Forelimb muscle (tissue), 1 donor: ENCODE measurements at places on chromosomes 12 and 14. TPM values are rescaled to one million over a fixed set of nuclear protein-coding genes. Genes with fewer than 3 reads are reported as not detected.

- DNase-seq, result no peak
Observed at GRCh38 chr12:43893670-43894069, 57.8 kb downstream of the TMEM117 start.

DNA sequence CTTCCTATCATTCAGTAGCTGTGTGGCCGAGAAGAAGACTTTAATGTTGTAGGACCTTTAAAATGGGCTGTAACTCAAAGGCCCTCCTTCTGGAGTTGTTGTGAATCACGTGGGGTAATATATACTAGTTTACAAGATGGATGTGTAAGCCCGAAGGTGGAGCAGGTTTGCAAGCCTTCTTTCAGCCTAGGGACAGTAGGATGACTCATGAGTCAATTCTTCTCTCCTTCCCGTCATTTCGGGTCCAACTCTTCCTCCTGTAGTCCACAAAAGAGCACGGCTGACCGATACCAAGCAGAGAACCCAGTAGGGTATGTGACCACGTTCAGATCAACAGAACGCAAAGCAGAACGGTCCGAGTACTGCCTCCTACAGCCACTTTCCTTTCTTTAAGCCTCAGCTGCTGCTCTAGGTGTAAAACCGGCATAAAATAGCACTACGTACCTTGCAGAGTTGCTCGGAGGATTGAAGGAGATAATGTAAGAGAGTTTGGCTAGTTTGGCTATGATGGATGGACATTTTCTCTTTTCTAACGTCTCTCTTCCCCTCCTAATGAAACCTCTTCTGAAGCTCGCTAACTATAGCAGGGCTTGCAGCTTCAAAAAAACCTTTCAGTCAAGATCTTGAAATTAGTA lies 1.3 kb upstream of the RASSF3 start:
- DNase-seq, result no peak

Gene RERG
- polyA plus RNA-seq, result 4.7 TPM

Gene HOXC4
- 9.1 TPM for polyA plus RNA-seq

- no peak for DNase-seq
Observed at GRCh38 chr12:53810950-53811349, 59.2 kb upstream of the CISTR start.

- no peak for DNase-seq
Observed at GRCh38 chr14:90402016-90402415, 5.2 kb downstream of the CALM1 start.

Gene SYNDIG1L
- 0.05 TPM for polyA plus RNA-seq

DNA sequence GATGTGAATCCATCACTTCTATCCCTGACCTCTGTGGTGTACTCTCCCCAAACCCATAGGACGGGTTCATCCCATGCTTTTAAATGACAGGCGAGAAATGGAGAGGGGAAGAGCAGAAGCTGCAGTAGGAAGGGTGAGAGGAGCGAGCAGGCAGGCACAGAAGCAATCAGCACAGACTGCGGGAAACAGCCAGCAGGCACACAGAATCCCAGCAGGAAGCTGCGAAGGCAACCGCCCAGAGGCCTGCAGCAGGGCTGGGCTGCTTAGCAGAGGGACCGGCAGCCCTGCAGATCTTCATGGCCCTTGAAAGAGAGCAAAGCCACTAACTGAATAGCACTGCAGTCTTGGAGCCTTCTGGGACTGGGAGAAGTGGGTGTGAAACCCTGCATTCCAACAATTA lies 287.0 kb upstream of the FKBP4 start:
- DNase-seq, result no peak

GRCh38 chr14:24694680-24695079 lies 60.7 kb upstream of the GZMB start:
- DNase-seq, result no peak

Gene CIDEB
- polyA plus RNA-seq, result 8.2 TPM

Gene ZC3H14
- polyA plus RNA-seq, result 36.6 TPM

Gene RNASE7
- polyA plus RNA-seq, result 0.09 TPM

GRCh38 chr12:119989731-119990381 lies 820 bp downstream of the BICDL1 start:
- DNase-seq, result no peak

Gene CIT
- 8.1 TPM for polyA plus RNA-seq

Gene MANSC4
- 0.32 TPM for polyA plus RNA-seq

GRCh38 chr14:51386983-51387735 lies 147.1 kb downstream of the TMX1 start:
- no peak for DNase-seq

Gene TAC3
- polyA plus RNA-seq, result not detected

DNA sequence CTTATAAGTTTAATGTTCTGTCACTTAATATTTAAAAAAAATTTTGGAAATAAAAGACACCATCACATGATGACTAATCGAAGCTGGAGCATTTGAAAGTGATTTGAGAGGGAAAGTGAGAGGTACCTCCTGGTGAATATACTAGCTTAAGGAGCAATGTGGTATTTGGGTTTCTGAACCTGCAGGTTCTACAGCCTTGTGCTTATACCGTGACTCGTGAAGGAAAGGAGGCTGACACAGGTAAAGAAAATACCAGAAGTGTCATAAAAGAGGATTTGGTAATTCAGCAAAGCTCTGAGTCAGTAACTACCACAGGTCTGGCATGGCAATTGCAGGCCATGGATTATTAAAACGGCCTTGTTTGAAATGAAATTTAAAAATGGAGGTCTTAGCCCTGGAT lies 151.0 kb downstream of the SLC38A4 start:
- no peak for DNase-seq

- DNase-seq, result no peak
Observed at GRCh38 chr12:17358835-17359234, 731.2 kb downstream of the RERGL start.

- no peak for DNase-seq
Observed at GRCh38 chr12:54631988-54632728, 2.5 kb downstream of the LACRT start.

- DNase-seq, result no peak
Observed at GRCh38 chr12:64029013-64029857, 184.7 kb downstream of the SRGAP1 start.

Gene SYT10
- polyA plus RNA-seq, result not detected

DNA sequence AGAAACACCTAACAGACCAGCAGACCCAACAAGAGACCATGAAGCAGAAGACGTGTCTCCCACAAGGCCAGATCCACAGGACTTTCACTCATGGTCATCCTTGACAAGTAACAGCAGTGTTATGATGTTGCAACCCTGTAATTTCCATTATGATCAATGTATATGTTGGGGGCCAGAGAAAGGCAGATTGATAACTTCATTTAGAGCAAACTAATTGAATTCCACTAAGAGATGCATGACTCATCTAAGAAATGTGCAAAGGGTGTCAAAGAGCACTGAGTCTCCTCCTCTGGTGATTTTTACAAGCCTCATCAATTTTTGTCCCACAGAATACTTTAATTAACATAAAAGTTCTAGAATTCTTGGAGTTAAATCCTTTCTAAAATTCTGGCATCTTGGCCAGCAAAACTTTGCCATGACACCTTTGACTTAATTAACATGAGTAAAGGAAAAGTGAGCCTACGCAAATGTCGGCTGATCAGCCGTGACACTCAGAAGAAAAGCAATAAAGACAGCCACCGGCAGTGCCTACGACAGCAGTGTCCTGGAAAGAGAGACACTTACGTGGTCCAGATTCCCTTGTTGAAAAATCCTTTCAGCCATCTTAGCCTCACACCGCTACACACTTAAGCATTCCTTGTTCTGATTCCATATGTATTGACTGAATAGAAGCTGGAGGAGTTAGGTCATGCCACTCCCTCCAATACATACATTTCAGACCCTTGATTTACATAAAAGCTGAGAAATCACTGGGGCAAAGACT lies 370.2 kb upstream of the CCDC196 start:
- DNase-seq, result no peak

DNA sequence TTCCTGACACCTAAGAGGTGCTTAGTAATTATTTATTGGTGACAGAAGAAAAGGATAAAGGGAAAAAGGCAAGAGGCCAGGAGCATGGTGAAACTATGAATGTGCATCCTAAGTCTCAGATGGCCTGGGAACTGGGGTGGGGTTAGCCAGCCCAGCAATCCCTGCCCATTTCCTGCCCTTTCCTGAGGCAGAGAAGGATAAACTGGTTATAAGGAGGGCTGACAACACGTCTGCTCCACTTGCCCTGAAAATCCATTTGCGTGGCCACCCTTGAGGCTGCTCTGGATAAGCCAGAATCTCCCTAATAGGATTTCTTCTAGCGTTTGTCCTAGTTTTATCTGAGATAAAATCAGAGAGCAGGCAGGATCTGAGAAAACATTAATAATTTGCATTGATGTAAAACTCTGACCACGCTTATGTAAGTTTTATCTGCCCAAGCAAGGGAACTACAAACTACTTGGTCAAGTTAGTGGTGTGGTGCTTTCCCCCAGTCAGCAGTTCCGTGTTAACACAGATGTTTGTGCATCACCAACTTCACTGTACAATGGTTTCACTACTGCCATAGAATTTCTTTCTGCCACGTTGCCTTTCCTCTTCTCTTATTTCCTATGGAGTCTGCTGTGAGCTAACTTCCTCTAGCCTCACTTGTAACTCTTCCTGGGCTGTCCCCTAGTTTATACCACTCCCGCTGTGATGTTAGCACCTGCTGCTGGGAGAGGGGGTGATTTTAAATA lies 392.7 kb downstream of the RPS29 start:
- DNase-seq, result no peak

DNA sequence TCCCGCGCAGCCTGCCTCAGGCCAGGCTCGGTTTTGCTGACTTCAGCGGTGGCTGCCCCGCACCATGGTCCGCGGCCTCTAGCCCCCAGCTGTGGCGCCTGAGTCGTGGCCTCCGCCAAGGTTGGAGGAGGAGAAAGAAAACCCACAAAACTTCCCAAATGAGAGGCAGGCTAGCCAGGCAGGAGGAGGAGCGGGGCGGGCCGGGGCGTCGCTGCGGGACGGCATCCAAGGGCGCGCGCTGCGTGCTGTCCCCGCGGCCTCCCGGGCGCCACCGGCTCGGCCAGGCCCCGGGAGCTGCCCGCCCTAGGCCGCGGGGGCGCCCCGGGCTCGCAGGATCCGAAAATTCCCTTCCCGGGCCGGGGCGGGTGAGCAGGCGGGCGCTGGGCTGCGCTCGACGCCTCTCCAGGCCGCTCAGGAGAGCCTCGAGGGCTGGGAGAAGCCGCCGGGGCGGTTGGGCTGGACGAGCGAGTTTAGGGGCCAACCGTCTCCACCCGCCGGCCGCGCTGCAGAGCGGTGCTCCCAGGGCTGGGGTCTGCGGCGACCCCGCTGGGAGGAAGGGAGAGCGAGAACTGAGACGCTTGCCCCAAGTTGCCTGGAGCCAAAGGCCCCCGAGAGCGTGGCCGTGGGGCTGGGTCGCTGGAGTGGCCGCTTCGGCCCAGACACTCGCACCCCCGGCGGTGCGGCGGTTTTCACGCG lies at the start of gene EFS:
Gene EFS, minus strand, starts transcription at position 137 of the 696 bp plus-strand sequence. CDS start 147 bp downstream, outside the sequence.
- DNase-seq, result no peak

GRCh38 chr12:62401631-62402030 lies 65.0 kb upstream of the MON2 start:
- DNase-seq, result no peak

Gene FSCB
- not detected for polyA plus RNA-seq

- DNase-seq, result no peak
Observed at GRCh38 chr12:107917912-107918800, 143.7 kb downstream of the ASCL4 start.

GRCh38 chr14:59032826-59033225 lies 155.6 kb upstream of the DAAM1 start:
- DNase-seq, result no peak

- no peak for DNase-seq
Observed at GRCh38 chr14:93533437-93533836, 102.7 kb downstream of the UNC79 start.

Gene RFX4
- polyA plus RNA-seq, result 0.15 TPM

- DNase-seq, result no peak
Observed at GRCh38 chr12:68958322-68958721, 25.4 kb upstream of the CPM start.

Gene C3AR1
- polyA plus RNA-seq, result 3.3 TPM

DNA sequence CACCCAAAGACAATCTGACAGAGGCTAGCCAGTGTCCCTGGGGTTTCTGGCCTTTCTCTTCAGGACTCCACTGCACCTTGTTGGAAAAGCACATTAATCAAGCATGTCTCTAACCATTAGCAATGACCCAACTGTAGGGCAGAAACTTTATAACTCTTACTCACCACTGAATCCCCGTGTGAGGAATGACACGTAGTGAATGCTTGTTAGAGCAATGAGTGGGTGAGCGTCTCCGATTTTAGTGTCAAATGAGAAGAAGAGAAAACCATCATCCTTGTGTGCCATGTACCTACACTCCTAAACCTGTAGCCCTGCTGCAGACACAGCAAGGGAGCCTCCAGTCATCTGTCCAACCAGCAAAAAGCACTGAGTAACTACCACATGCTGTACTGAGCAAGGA lies 56.5 kb upstream of the GPR68 start:
- DNase-seq, result no peak

DNA sequence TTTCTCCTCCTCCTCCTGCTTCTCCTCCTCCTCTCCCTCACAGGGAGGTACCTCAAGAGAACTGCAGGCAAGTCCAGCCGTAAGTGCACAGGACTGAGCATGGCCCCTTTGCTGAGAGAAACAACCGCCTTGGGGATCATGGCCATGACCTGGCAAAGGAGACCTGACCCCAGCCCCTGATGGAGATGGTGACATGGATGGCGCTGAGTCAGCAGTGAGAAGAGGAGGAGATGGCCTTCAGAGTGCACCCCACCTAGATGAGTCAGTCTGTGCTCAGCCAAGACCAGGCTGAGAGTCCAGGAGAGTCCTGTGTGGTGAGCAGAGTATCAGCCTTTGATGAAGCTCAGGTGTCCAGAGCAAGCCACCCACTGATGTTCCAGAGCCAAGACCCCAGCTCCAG lies 36.4 kb downstream of the MEG3 start:
- no peak for DNase-seq

Gene IRAK3
- 4.4 TPM for polyA plus RNA-seq

- DNase-seq, result no peak
Observed at GRCh38 chr12:120825337-120825736, 78.8 kb downstream of the SPPL3 start.

DNA sequence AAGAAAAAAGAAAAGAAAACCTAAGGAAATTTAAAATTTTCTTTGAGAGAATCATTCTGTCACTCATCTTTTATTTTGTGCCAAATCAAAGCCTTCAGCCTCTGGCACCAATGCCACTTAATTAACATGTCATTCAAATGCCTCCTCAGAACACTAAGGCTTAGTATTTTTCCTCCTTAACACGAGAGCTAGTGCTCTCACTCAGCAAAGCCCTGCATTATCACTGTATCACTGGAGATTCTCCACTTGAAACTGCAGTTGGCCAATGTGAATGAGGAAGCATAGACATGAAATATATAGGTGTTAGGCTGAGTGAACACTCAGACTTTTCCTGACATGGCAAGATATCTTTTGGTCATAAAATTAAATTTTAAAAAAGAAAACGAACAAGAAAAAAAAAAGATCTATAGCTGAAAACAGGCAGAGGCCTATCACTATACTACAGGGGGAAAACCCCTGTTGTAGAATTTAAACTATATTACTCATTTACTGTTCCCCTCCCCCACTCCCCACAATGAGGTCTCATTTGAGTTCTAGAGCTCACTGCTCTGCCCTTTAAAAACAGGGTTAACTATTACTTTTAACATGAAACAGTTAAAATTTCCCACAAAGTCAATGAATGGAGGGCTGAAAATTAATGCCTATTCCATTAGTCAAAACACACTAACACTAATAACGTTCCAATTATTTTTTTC lies 5.1 kb downstream of the MBIP start:
- DNase-seq, result no peak

Gene KRT80
- polyA plus RNA-seq, result 7.0 TPM
